CD4-positive, alpha-beta T cell (primary cell): ENCODE measurements at places on chromosomes 5 and 9.

DNA sequence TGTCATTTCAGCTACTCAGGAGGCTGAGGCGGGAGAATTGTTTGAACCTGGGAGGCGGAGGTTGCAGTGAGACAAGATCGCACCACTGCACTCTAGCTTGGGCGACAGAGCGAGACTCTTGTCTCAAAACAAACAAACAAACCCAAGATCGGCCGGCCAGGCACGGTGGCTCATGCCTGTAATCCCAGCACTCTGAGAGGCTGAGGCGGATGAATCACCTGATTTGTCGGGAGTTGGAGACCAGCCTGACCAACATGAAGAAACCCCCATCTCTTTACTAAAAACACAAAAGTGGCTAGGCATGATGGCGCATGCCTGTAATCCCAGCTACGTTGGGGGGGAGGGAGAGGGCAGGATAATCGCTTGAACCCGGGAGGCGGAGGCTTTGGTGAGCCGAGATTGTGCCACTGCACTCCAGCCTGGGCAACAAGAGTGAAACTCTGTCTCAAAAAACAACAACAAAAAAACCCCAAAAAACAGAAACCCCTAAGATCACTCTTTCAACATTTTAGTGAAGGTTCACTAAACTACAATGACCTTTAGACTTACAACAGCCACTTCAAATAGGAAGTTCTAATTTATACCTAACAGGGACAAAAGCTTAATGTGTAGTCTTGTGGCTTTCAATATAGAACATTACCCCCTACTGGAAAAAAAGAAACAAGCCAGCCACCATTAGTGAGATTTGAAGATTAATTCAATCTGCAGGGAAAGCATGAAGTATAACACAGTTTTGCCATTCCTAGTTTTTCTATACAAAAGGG, 7.0 kb downstream of the HSPA9 start:
- no peak for DNase-seq

- DNase-seq, result no peak
Measured at GRCh38 chr5:153780876-153781705, 257.6 kb downstream of the FAM114A2 start.

DNA sequence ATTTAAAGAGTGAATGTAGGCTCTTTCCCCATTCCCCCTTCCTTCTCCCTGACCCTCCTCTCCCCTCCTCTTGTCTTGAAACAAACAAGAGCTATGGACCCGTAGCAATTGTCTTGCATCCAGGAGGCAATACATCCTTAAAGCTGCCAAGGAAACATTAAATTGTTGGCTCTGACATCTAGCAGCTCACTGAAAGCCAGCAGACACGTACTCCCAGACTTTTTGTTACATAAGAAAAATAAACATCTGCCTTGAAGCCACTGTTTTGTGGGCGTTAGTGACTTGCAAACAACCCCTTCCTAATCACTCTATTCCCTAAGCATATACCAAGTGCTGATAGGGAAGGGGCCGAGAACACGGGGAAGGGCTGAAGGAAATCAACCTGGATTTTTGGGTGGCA, 8.6 kb downstream of the SLC45A2 start:
- no peak for DNase-seq

GRCh38 chr5:150490296-150490669, 17.6 kb upstream of the NDST1 start:
- DNase-seq, result no peak

- DNase-seq, result no peak
Measured at GRCh38 chr5:99308131-99308530, 379.3 kb upstream of the CHD1 start.

GRCh38 chr9:132725306-132725705, 55.0 kb downstream of the GTF3C4 start:
- no peak for DNase-seq

DNA sequence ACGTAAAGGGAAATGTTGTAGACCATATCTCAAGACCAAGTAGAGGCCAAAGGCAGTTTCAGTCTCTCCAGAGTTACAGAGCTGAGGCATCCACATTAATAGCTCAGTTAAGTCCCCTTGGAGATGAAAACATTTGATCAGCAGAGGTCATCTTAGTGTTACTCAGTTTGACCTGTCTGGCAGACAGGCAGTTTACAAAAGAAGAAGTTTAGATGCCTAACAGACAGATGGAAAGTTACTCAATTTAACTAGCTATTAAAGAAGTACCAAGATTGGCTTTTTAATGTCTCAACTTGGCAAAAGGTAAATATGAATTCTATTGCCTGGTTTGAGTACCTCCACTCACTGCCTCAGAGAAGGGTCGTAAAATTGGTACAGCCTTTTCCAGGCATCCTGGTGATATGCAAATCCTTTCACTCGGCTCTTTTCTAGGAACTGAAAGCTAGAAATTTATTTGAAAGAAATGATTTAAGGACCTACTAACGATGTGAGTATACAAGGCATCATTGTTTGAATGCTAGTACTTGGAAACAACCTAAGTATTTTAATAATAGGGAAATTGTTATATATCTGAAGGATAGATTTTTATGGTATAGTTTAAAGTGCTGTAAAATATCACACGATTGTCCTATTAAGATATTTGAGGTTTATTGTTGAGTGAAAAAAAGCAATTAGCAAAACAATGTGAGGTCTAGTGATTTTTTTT, 14.8 kb downstream of the ACO1 start:
- DNase-seq, result no peak
